ENCODE measurements at places on chromosomes 2 and 18. TPM values are rescaled to one million over a fixed set of nuclear protein-coding genes. Genes with fewer than 3 reads are reported as not detected.

ALPP gene
- not detected for total RNA-seq

GRCh38 chr2:44836174-44836573, 105.3 kb upstream of the SIX3 start:
- no peak for DNase-seq

DNA sequence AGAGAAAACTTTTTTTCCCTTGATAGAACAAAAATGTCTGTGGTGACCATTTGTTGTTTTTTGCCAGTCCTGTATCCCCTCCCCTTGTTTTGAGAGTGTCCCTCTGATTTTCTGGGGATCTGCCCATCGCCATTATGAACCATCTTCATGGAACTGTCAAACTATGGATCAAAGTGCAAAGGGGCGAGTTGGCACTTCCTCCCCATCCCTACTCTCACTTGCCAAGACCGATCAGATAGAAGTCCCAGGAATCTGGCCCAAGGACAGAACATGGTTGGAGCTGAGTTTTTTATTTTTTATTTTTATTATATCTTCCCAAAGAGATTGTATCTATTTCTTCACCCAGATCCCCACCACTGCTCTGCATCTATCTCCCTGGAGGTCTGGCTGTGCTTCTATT, 221.4 kb downstream of the IKZF2 start:
- no peak for DNase-seq

DNA sequence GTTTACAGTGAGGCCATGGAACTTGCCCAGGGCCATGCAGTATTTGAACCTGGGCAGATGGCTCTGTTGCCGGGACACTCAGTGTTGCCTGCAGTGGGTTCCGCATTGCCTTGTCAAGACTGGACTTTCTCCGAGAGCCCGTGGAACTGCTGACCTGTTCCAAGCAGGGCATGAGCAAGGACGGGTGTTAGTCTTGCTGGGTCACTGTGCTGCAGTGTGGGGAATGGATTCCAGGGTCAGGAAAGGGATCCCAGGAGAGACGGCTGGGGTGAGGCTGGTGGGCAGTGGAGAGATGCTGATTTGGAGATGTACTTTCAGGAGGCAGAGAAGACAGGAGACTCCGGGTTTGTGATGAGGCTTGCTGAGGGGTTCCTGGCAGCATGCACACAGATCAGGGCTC, 348.7 kb upstream of the HS6ST1 start:
- DNase-seq, result no peak

DNA sequence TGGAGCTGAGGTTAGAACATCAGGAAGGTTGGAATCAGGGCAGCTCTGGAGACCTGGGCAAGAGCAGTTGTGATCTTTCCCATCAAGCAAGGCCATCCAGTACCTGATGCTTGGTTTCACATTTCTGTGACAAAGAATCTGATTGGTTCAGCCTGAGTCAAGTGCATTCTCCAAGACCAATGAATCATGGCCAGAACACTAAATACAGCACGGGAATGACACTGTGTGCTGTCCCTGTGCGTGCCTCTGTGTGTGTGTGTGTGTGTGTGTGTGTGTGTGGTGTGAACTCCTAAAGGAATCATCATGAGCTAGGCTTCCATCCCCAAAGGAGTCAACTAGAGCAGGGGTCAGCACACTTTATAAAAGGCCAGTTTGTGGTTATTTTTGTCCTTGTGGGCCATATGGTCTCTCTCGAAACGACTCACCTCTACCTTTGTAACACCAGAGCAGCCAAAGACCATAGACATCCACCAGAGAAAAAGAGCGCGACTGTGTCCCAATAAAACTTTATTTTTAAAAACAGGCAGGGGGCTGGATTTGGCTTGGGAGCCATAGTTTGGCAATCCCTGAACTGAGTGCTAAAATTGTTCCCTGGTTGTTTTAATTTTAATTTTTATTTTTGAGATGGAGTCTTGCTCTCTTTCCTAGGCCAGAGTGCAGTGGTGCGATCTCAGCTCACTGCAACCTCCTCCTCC, 99.7 kb downstream of the INHBB start:
- peak; percentile 25 for DNase-seq
